ENCODE measurements at places on chromosomes 11 and 22.

GRCh38 chr11:12673601-12673923, 659 bp upstream of the TEAD1 start:
- no peak overlapping the region for H3K4me3 ChIP-seq
- no peak overlapping the region for H3K27ac ChIP-seq
- H3K4me1 ChIP-seq: no peaks in the 10 kb centered on the region
- no peak for DNase-seq
- H3K27me3 ChIP-seq: no peaks in the 10 kb centered on the region
- no peaks in the 10 kb centered on the region for H3K36me3 ChIP-seq

- H3K27me3 ChIP-seq: no peaks in the 10 kb centered on the region
- no peaks in the 10 kb centered on the region for H3K4me1 ChIP-seq
- no peaks in the 10 kb centered on the region for H3K36me3 ChIP-seq
- H3K27ac ChIP-seq: no peak overlapping the region
Observed at GRCh38 chr11:67545280-67545679, 22.0 kb upstream of the CABP2 start.

DNA sequence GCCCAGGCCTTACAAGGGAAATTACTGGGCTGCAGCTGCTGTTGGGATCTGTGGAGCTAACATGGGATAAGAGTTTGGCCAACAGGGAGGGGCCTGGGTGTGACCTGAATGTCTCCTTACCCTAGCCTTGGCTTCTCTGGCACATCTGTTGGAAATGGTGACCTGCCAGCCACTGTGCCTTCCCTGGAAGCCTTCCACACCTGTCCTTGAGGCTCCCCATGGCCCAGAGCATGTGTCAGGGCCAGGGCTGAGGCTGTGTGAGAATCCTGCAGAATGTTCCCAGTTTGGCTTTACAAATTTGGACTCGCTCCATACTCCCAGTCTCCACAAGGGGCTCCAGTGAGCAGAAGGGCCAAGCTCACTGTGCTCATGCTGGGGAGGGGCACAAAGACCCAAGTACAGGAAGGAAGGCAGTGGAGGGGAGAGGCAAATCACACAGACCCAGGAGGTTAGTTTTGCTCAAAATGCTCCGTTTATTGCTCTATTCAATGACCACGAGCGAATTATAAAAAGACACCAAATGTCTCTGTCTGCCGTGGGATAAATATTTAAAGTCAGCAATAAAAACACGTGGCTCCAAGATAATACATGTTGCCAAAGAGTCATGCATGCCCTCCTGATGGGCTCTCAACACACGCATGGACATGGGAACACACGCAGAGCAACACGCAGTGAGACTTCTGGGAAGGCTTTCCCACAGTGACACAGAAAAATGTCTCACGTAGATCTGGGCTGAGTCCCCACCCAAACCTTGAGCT, 1.7 kb upstream of the IGSF22 start:
- H3K27me3 ChIP-seq: no peaks in the 10 kb centered on the region
- DNase-seq: peak; percentile 76
- H3K27ac ChIP-seq: no peak overlapping the region
- no peaks in the 10 kb centered on the region for H3K36me3 ChIP-seq

DNA sequence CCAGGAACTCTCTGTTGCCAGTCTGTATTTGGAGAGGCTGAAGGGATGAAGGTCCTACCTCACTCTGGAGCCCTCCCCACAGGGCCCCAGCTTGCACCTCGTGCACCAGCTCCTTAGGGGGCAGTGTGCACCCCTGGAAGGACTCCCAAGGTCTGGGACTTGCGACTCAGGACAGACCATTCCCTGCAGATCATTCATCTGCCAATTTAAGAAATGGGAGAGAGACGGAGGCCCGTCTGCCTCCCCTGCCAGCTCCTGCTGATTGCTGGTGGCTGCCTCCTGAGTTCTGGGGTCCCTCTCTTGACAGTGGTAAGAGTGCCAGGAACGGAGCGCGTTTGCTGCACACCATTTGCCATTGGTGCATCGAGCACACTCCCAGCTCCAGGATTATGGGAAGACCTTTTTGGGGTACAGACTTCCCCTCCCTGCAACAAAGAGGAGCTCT, 27.4 kb upstream of the MALAT1 start:
- DNase-seq: peak; percentile 73
- no peaks in the 10 kb centered on the region for H3K36me3 ChIP-seq
- H3K27me3 ChIP-seq: no peaks in the 10 kb centered on the region
- H3K27ac ChIP-seq: no peak overlapping the region
- peaks cover 16% of the 10 kb centered on the region for H3K4me1 ChIP-seq

GRCh38 chr11:34080609-34081008, 24.8 kb upstream of the NAT10 start:
- no peak overlapping the region for H3K27ac ChIP-seq
- H3K4me1 ChIP-seq: no peaks in the 10 kb centered on the region
- H3K4me3 ChIP-seq: no peak overlapping the region

GRCh38 chr11:124195189-124195734, 12.1 kb downstream of the OR10D3 start:
- no peaks in the 10 kb centered on the region for H3K27me3 ChIP-seq
- no peak overlapping the region for H3K27ac ChIP-seq
- no peaks in the 10 kb centered on the region for H3K4me1 ChIP-seq

GRCh38 chr11:1755692-1756561, 5.5 kb upstream of the IFITM10 start:
- H3K4me3 ChIP-seq: no peak overlapping the region
- H3K4me1 ChIP-seq: peaks cover 8% of the 10 kb centered on the region
- no peak for DNase-seq
- H3K36me3 ChIP-seq: no peaks in the 10 kb centered on the region
- H3K27me3 ChIP-seq: no peaks in the 10 kb centered on the region

GRCh38 chr22:38316364-38317121, 690 bp downstream of the CSNK1E start:
- peak; percentile 74 for DNase-seq
- H3K4me1 ChIP-seq: peaks cover 36% of the 10 kb centered on the region
- no peaks in the 10 kb centered on the region for H3K27me3 ChIP-seq

DNA sequence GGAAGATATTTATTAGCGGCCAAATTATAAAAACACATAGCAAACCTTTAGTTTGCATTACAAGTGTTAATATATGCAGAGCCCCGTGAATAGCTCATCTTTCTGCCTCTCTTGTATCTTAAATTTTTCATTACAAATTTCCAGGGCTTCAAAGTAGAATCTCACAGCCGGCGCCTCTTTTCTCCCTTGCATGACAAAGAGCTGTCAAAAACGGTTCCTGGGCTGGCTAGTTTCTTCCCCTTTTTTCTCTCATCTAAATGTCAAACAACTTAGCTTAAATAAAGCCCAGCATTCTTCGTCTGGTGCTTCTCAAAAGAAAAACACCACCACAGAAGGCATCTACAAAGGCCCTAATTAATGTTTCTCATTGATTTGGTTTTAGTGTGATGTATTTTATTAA, 253.0 kb downstream of the INSC start:
- no peaks in the 10 kb centered on the region for H3K27me3 ChIP-seq
- no peaks in the 10 kb centered on the region for H3K36me3 ChIP-seq
- no peak overlapping the region for H3K27ac ChIP-seq
- no peak overlapping the region for H3K4me3 ChIP-seq
- DNase-seq: no peak

GRCh38 chr11:2576549-2576948, 123.2 kb downstream of the KCNQ1OT1 start:
- H3K4me1 ChIP-seq: no peaks in the 10 kb centered on the region
- no peak overlapping the region for H3K4me3 ChIP-seq
- H3K27me3 ChIP-seq: no peaks in the 10 kb centered on the region
- H3K36me3 ChIP-seq: no peaks in the 10 kb centered on the region
- no peak for DNase-seq

DNA sequence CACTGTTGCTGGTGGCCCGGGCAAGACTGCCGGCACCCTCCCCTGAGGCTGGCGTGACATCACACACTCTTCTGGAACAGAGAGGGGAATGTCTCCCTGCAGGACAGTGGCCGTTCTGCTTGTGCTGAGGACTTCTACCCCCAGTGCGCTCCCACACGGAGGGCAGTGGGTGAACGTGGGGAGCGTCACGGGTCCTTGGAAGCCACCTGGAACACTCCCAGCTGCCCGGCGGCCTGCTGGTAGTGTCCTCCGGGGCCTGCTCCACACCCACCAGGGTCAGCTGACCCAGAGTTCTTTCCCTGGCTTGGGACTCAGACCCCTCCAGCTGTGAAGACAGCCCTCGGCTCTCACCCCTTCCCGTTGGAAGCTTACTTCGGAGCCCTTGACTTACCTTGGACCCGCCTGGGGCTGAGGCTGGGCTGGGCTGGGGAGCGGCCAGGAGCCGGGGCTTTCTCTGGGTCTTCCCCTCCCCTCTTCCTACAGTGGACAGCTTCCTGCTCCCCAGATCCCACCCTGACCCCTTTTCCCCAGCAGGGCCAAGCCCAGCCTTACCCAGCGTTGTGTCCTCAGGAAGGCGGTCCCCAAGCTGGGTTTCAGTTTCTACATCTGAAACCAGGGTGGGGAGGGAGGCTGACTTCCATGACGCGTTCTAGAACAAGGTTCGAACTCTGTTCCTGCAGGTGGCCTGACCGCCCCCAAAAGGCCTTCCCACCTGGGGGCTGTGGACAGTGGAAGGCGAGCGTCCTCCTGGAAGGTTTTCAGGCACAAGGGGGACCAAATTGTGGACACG, 14.8 kb upstream of the GAL start:
- no peak overlapping the region for H3K4me3 ChIP-seq
- no peaks in the 10 kb centered on the region for H3K4me1 ChIP-seq
- H3K36me3 ChIP-seq: no peaks in the 10 kb centered on the region

GRCh38 chr11:87038235-87038977, 672 bp downstream of the TMEM135 start:
- peak overlapping the region; percentile 87 for H3K4me3 ChIP-seq
- H3K4me1 ChIP-seq: peaks cover 49% of the 10 kb centered on the region
- DNase-seq: peak; percentile 77
- peaks cover 40% of the 10 kb centered on the region for H3K36me3 ChIP-seq

GRCh38 chr22:38347944-38348750, 30.9 kb upstream of the CSNK1E start:
- no peak overlapping the region for H3K27ac ChIP-seq
- no peaks in the 10 kb centered on the region for H3K36me3 ChIP-seq

- H3K4me1 ChIP-seq: no peaks in the 10 kb centered on the region
- H3K36me3 ChIP-seq: no peaks in the 10 kb centered on the region
Observed at GRCh38 chr11:23138761-23139160, 278.5 kb upstream of the CCDC179 start.

DNA sequence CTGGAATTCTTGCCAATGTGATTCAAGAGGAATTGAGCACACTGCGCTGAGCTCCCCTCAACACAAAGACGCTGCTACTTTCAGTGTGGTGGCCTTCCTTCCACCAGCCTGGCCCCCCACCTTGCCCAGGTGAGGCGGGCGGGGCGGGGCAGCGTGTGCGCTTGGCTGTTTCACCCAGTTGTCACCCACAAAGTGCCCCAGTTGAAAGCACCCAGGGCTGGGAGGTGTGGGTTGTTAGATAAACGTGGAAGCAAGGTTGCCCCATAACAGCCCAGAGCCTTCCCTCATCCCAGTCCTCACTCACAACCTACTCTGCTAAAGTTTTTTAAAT, 43.1 kb downstream of the CACNG2 start:
- no peaks in the 10 kb centered on the region for H3K4me1 ChIP-seq
- 0 out of 2 replicates have a peak, but pooled peaks cover 3% of the 10 kb centered on the region for H3K27me3 ChIP-seq
- H3K27ac ChIP-seq: no peak overlapping the region

DNA sequence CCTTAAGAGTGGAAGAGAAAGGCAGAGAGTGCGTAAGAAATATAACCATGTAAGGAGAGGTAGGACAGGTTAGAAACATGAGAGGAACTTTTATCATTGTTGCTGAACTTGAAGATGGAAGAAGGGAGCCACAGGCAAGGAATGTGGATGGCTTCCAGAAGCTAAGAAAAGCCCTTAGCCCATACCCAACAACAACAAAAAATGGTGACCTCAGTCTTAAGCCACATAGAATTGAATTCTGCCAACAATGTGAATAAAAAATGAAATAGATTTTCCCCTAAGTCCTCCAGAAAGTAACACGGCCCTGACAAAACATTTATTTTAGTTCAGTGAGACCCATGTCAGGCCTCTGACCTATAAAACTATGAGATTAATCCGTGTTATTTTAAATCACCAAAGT, 767.3 kb downstream of the FAM181B start:
- no peak overlapping the region for H3K27ac ChIP-seq
- H3K4me1 ChIP-seq: no peaks in the 10 kb centered on the region
- no peaks in the 10 kb centered on the region for H3K36me3 ChIP-seq
- no peaks in the 10 kb centered on the region for H3K27me3 ChIP-seq

GRCh38 chr11:9265211-9266131, at the start of gene DENND5A:
DENND5A (minus strand) TSS chr11:9265350; CDS start chr11:9265069, 281 bp downstream.
- no peak within 1 kb of the TSS for H3K27ac ChIP-seq
- H3K4me1 ChIP-seq: peaks cover 27% of the 10 kb centered on the region
- peak within 1 kb of the TSS; percentile 83 for H3K4me3 ChIP-seq

- no peak overlapping the region for H3K4me3 ChIP-seq
- no peak overlapping the region for H3K27ac ChIP-seq
- no peak for DNase-seq
- peaks cover 4% of the 10 kb centered on the region for H3K36me3 ChIP-seq
- H3K27me3 ChIP-seq: no peaks in the 10 kb centered on the region
- H3K4me1 ChIP-seq: no peaks in the 10 kb centered on the region
Observed at GRCh38 chr11:107957109-107957588, 28.9 kb downstream of the RAB39A start.

DNA sequence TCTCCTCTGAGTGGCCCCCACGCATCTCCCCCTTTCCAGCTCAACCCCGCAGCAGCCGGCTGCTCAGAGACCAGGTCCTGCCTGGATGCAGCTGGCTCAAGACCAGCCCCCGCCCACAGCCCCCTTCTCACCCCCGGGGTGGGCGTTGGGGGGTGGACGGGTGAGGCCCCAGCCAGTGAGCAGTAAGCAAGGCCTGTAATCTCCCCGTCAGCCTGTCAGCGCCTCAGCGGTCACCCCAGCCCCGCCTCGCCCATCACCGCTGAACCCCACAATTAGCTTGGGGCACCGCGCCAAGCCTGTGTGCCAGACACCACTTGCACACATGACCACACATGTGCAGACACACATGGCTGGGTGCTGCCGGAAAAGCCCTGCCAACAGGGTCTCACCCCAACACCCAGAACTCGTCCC, 5.9 kb downstream of the PLXNB2 start:
- no peaks in the 10 kb centered on the region for H3K36me3 ChIP-seq
- no peak overlapping the region for H3K27ac ChIP-seq
- no peaks in the 10 kb centered on the region for H3K27me3 ChIP-seq
- peaks cover 50% of the 10 kb centered on the region for H3K4me1 ChIP-seq

DNA sequence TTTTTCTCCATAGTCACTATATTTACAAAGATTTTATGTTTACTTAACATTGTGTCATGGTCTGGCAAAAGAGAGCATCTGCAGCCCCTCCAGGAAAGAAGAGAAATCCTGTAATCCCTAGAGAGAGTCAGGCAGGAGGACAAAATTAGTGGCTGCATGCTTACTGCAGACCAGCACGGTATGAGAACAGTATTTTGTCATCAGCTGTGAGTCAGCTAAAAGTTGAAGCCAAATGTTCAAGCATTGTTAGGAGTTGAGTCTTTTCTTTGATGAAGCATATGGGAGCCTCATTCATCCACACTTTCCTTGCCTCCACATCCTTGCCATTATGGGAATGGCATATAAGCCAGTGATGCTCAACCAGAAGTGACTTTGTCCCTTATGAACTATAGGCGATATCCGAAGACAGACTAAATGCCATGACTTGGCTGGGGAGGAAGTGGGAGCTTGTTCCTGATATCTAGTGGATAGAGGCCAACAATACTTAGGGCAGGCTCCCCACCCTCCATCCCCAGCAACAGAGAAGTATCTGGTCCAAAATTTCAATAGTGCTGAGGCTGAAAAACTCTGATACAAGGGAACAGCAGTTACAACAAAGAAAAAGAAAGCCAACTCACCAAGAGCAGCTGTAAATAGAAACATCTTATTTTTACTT, 112.0 kb upstream of the OR5AK2 start:
- no peak overlapping the region for H3K4me3 ChIP-seq
- DNase-seq: no peak
- H3K27ac ChIP-seq: no peak overlapping the region
- H3K36me3 ChIP-seq: no peaks in the 10 kb centered on the region

- H3K36me3 ChIP-seq: no peaks in the 10 kb centered on the region
- no peaks in the 10 kb centered on the region for H3K4me1 ChIP-seq
- no peak for DNase-seq
- no peak overlapping the region for H3K27ac ChIP-seq
Observed at GRCh38 chr11:85379066-85379465, 248.1 kb downstream of the DLG2 start.

Data from Karpas-422 (cell line).